ENCODE measurements at places on chromosomes 5 and 9.

DNA sequence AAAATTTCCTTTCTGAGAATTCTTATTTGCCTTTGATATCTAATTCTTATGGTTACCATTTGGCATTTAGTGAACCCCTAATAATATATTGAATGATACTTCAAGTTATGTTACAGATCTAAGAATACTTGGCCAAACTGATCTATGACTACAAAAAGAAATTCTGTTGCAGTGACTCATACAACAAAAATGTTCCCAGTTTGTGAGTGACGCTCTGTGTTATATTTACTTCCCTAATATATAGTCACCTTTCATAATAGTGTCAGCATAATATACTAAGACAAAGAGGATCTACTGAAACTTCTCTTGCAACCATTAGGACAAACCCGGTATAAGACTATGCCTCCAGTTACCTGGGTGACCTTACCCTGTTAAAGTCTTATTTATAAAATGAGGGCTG is 216.9 kb upstream of the TLX3 start:
- no peak for DNase-seq

DNA sequence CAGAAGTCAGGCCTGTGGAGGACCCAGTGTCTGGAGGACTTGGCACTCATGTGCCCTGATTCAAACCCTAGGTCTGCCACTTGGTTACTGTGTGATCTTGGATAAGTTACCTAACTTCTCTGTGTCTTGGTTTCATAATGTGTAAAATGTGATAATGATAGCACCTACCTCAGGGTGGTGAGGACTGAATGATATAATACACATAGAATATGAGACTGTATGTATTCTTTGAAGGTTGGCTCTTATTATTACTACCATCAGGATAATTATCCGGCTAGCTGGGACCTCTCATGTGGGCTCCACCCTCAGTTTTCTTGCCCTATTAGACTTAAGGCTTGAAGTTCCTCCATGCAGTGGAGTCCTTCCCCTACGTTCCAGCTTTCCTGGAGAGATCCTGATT is 172.2 kb downstream of the COL23A1 start:
- DNase-seq, result no peak

DNA sequence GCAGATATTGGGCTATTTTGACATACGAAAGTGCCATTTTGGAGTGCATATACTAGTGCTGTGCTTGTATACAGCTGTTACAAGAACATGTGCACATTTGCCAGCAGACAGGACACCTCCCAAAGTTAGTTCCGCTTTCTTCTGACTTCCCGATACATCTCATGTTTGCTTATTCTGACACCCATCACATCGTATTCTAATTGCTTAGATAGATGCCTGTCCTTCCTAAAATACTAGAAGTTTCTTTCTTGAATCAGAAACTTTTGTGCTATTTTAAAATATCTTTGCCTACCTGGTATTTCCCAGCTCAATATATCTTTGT is 177.8 kb downstream of the TTLL11 start:
- no peak for DNase-seq

GRCh38 chr5:68873198-68873597 is 220.6 kb upstream of the SLC30A5 start:
- DNase-seq, result no peak

DNA sequence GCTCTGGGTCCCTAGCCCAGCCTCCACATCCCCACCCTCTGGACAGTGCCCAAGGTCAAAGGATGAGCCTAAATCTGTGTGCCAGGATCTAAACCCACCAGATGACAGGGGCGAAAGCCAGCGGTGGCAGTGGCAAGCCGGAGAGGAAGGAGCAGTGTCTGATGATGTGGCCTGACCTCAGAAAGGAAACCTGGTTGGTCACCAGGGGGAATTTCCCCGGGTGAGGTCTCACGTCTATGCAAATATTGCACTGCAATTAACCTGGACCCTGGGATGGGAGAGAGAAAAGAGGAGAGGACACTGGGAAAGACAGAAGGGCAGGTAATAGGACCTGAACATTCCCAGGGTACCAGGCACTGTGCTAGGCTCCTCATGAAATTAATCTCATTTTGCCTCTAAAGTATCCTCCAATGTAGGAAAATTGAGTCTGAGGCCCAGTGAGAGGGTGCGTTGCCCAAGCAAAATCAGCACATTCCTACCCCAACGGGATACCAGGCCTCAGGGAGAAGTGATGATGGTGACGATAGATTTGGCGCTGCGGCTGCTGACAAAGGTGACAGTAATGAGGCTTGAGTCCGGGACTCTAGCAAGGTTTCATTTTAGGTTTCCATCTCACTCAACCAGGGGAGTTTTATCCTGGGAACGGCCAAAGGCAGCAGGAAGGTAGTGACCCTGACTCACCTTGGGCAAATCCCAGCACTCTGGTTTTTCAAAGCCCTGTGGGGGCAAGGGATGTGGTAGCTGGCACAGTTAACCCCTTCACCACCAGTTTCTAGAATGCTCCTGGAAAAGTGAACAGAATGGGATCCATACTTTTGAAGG is 13.4 kb upstream of the TNIP1 start:
- peak; percentile 37 for DNase-seq

DNA sequence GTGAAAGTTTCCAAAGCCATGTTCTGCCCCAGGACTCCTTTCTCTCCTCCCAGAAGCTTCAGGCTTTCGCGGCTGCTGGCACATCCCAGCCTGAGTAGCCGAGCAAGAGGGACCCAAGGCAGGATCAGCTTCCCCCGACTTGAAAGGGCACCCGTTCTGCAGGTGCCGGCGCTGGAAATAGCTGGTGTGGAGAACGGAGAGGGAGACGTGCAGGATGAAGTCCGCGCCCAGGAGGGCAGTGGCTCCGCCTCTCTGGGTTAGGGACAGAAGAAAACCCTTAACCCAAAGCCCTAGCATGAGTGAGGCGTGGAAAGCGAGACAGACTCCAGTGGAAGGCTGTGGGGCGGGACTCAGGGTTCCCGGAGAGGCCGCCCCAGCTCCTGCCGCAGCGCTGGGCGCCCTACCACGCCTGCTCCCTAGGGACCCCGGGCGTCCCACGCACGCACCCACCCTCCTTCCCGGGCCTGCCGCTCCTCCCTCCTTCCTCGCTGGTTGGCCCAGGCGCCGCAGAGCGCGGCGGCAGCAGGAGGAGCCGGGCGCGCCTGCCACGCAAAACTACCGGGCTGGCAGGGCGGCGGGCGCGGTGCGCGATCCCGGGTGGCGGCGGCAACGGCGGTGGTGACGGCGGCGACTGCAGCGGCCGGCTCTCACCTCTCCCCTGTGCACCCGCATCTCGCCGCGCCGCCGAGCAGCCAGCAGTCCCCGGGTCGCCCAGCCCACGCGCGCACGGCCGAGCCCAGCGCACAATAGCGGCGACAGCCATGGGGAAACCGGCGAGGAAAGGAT is at the start of gene SLC1A1:
Gene SLC1A1 (plus strand): TSS at position 550 of the 786 bp plus-strand sequence. CDS start 212 bp downstream, at position 762.
- DNase-seq, result no peak

GRCh38 chr9:121447321-121447834 is 52.3 kb downstream of the GGTA1 start:
- no peak for DNase-seq

DNA sequence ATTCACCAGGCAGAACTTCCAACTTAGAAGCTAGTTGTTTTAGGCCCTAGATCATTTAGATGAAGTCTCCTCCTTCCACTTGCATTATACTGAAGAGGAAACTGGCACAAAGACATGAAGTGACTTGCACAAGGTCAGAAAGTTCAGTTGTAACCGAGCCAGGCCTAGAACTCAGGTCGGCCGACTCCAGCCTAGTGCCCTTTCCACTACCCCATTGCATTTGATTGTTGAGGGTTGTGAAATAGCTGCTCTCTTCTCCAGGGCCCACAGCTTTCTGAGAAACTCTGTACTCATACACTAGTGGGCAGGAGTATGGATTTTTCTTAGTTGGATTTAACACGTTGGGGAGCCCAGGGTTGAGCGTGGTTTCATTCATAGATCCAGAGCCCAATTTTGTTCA is 5.6 kb downstream of the ZNF462 start:
- no peak for DNase-seq

DNA sequence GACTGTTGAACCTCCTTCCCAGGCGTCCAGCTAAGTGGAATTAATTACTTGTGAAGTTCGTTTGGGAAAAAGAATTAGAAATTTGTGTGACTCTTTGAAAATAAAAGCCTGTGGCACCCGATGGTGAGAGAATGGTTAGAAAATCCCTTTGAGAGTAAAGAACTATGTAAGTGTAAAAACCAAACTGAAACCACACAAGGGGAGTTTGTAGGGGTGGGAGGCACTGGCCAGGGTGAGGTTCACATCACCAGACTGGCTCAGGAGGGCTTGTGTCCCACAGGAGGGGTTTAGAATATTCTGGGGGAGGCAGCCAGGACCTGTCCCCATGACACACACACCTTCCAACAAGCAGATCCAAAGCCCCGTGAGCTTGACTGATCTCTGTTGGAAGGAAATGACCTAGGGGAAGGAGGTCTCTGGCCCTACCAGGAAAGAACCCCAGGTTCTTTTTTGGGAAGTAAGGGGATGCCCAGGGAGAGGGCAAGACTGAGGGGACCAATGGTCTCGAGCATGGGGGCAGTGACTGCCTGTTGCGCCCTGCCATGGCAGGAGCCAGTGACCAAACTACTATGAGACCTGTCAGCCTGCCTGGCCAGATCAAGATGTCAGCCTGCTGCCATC is 4.3 kb downstream of the SPATA24 start:
- no peak for DNase-seq

GRCh38 chr9:6889868-6890267 is 132.1 kb downstream of the KDM4C start:
- no peak for DNase-seq

DNA sequence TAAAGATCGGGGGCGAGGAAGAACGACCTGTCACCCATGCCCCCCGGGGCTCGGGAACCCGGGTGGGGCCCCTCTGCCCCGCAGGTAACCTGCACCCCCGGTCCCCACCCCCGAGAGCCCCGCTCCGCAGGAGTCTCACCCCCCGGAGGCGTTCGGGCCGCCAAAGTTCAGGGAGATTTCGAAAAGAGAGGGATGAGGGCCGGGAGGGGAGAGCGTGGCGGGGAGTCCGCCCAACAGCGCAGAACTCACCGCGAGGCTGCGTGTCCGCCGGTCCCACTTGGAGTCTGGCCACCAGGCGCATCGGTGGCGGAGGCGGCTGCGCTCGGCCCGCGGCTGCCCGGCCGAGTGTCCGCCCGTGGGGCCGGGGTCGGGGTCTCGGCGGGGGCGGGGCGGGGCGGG is at the start of gene PHF19:
Gene PHF19 (minus strand): TSS at position 347 of the 399 bp plus-strand sequence. CDS start 2,447 bp downstream, outside the sequence.
- peak; percentile 24 for DNase-seq

DNA sequence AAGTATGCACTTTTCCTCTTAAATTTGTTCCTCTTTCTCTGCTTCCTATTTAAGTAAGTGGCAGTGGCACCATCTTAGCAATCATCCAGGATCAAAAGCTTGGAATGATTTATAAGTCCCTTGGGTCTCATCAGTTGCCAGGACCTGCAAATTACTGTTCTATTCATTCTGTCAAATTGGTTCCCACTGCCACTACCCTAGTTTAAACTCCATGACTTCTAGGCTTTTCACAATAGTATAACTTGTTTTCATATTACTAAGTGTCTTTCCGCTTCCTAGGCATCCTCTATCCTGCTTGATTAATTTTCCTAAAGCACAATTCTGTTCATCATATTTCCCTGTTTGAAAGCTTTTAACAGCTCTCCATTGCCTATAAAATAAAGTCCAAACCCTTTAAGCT is 363.9 kb upstream of the MEF2C start:
- DNase-seq, result no peak

GRCh38 chr9:25816439-25816838 is 138.2 kb upstream of the TUSC1 start:
- DNase-seq, result no peak

- no peak for DNase-seq
These were observed 21.3 kb downstream of the PRDM9 start for GRCh38 chr5:23528677-23529076.

- no peak for DNase-seq
These were observed 5.0 kb downstream of the DPP7 start for GRCh38 chr9:137109250-137110146.

DNA sequence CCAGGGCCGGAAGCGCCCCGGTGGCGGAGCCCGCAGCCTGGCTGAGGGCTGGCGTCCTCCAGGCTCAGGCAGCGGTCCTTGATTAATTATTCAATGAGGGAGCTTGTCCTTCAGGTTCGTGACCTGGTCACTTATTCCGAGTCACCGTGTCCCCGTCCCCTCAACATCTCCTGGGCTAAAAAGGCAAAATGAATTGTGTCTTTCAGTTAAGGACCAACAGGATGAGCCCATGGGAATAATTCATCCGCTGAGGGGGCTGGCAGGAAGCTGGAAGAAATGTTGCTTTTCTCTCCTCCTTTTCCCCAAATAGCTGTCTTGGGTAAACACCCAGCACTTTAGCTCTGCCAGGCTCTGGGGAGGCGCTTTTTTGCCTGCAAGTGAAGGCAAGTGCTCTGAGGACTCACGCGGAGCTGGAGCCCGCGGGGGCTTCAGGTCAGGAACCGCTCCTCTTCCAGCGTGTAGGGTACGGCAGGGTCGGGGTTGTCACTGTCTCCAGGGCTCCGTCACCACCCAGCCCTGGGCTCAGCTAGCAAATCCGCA is 13.1 kb downstream of the KCNT1 start:
- no peak for DNase-seq

DNA sequence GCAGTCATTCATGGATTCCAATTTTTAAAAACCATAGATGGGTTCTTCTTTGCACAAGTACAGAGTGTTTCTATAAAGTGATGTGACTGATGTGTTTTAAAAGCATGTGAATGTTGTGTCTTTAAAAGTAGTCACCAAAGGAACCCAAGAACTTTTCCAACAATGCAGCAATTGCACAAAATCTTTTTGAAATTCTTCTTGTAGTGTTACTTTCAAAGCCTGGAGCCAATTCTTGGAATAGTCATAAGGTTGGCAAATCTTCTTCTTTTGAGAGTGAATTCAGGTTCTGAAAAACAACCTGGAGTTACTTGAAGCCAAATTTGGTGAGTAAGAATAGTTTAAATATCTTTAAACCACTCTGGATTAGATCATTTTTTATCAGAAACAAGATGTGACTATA is 10.5 kb downstream of the GRAMD2B start:
- no peak for DNase-seq

DNA sequence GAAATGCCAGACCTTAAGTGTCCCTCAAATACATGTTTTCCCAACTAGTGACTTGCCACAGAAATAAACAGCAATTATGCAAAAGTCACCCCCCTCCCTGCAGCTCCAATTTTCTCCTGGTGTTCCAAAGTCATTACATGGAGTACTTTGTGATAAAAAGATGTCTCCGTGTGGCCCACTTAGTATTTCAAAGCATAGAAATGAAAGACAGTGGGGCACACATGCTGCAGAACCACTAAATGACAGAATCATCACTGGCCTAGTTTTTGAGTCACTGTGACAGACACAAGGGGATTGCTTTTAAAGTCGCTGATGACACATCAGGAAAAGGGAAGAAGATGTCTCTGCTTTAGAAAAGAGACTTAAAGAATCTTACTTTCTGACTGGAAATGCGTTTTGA is 323.4 kb downstream of the PSAT1 start:
- DNase-seq, result no peak

GRCh38 chr5:157265714-157266285 is at the start of gene CYFIP2:
Gene CYFIP2, plus strand, starts transcription at chr5:157266123. Its CDS starts 19,239 bp downstream, at chr5:157285362.
- peak; percentile 85 for DNase-seq

DNA sequence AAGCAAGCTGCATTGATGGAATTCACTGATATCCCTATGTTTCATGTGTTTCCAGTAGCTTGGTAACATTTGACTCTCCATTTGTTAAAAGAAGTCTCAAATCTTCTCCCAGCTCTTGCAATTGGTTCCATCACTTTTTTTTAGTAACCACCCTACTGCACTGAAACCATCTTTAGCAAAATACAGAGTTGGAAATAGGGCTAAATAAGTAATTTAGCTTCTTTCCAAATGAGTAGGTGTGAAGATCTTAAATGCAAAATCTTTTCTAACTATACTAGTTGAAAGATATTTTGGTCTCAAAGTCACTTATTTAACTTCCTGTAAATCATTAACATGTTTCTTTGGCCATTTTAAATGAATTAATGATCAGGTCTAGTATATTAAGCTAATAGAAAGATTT is 138.1 kb downstream of the DIRAS2 start:
- no peak for DNase-seq
